ENCODE measurements at places on chromosomes 7 and 10.

- DNase-seq, result no peak
These were observed 3.1 kb downstream of the FUOM start for GRCh38 chr10:133354672-133355240.

DNA sequence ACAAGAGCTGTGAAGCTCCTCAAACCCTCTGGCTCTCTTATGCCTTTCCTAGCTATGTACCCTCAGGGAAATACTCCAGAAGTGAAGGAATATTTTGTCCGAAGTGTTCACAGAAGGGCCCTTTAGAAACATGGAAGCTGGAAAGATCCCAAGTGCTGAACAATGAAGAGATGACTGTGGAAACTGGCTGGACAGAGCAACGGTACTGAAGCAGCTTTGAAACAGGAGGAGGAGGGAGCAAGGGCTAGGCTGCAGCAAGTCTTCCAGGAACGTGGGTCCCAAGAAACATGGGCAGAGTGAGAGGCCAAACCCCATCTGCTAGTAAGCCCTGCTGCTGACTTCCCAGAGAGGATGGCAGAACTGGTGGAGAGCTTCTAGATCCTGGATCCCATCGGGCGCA is 3.0 kb upstream of the PSAP start:
- no peak for DNase-seq

- no peak for DNase-seq
These were observed 435.2 kb downstream of the PLXNA4 start for GRCh38 chr7:132141109-132141508.

GRCh38 chr7:100477871-100478267 is 1.1 kb downstream of the TSC22D4 start:
- no peak for DNase-seq

DNA sequence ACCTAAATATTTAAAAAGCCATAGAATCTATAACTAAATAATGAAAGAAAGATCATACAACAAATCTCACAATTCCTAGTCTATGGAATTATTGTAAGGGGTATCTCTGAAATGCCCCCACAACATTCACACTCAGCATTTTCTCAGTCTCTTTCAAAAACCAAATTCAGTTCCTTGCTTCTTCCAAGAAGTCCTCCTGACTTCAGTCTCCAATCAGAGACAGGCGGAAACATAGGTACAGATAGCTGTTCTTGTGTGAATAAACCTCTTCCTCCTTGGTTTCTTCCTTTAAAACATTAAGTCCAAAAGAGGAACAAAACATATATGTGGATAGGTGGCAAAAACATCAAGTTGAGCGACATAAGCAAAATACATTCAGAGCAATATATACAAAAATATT is 13.9 kb upstream of the FBXW4 start:
- DNase-seq, result no peak

DNA sequence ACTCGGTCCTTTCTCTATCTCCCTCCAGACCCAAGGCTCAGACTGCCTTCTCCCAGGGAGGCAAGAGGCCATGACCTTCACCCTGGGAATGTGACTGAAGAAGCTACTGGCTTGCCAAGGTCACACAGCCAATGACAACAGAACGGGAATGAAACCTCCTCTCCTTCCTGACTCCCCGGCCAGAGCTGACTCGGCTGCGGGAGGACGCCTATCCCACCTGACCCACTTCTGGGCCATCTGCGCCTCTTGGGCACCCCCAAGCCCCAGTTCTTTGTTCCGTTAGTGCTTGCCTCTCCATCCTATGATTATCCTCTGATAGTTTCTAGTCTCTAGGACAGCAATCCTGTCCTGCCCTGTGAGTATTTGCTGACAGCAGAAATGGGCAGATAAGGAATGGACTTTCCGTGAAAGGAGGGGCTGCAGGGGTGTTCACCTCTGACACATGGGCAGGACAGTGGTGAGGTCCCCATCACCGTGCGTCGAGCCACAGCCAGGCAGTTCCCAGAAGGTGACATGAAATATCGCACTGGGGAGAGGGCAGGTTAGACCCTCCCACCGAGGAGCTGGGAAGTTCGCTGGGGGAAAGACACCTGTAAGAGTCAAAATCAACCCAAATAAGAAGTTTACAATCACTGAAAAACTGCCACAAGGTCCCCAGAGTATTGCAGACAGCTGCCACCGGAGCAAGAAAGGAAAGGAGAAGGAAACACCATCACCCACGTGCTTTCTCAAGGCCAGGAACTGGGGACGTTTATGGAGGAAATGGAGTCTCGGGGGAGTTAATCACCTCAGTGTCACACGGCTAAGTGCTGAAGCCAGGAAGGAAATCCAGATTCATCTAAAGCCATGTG is 63.0 kb downstream of the INSIG1 start:
- no peak for DNase-seq

- DNase-seq, result no peak
These were observed 44.8 kb upstream of the GLCCI1 start for GRCh38 chr7:7923818-7924217.

- no peak for DNase-seq
These were observed 218 bp downstream of the GDI2 start for GRCh38 chr10:5813091-5813340.

- no peak for DNase-seq
These were observed 774.8 kb upstream of the MBL2 start for GRCh38 chr10:53547364-53547763.

Measured in CD4-positive, alpha-beta T cell treated with Interleukin-15 for 1 hour (primary cell).